ENCODE measurements at places on chromosomes 2 and 18.

- no peak for DNase-seq
Observed at GRCh38 chr2:128526455-128526976, 207.8 kb upstream of the HS6ST1 start.

- DNase-seq, result no peak
Observed at GRCh38 chr18:43077510-43078308, 37.8 kb downstream of the RIT2 start.

- peak; percentile 68 for DNase-seq
Observed at GRCh38 chr18:48405978-48406377, 3.2 kb downstream of the ZBTB7C start.

- DNase-seq, result no peak
Observed at GRCh38 chr2:149187057-149187456, 143.3 kb upstream of the LYPD6 start.

- DNase-seq, result no peak
Observed at GRCh38 chr2:143705108-143705707, 576.0 kb downstream of the ARHGAP15 start.

- DNase-seq, result no peak
Observed at GRCh38 chr2:203361922-203362321, 33.7 kb downstream of the ABI2 start.

GRCh38 chr2:96113951-96114350 lies 2.4 kb downstream of the ADRA2B start:
- DNase-seq, result no peak

DNA sequence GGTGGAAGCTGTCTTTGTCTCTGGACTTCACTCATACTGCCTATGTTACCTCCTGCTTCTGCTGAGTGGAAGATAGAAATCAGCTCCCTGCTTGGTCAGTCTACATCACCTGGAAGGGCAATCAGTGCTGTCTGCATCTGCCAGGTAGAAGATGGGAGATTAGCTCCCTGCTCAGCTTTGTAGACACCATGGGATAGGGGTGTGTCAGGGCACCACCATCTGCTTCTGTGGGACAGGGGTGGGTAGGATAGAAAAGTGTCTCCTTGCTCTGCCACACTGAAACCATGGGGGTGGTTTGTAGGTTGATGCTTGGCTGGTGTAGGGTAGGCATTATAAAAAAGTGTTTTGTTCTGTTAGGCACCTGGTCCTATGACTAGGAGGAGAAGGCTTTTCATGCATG lies 34.1 kb downstream of the STARD6 start:
- DNase-seq, result no peak

DNA sequence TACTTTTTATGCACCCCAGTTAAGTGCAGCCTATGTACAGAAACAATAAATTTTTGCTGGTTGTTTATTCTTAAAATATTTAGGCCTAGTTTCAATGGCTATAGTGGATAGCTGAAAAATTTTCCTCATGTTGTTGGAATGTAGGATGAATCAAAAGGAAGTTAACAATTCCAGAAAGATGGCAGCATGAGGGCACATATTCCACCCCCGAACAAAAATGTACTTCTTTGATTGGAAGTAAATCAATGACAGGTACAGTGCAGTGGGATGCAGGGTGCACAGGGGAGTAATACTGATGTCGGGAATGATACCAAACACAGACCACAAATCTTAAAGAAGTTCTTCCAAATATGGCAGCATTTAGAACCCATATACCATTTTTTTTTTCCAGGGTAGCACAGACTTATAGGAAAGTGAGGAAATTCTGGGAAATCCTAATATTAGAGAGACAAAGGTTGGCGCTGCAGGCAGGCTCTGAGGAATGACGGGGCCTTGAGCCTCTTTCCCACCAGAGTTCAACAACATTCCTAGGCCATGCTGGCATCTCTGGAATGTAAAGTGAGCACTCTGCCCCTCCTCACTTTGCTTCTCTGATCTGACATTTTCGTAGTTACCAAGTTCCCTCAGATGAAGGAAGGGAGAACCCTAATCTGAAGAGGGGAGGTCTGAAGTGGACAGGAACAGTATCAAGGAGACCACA lies 36.6 kb upstream of the IKZF2 start:
- no peak for DNase-seq

GRCh38 chr18:62728254-62728653 lies 12.9 kb downstream of the PHLPP1 start:
- no peak for DNase-seq

GRCh38 chr2:150479075-150479915 lies 8.2 kb downstream of the RND3 start:
- no peak for DNase-seq

DNA sequence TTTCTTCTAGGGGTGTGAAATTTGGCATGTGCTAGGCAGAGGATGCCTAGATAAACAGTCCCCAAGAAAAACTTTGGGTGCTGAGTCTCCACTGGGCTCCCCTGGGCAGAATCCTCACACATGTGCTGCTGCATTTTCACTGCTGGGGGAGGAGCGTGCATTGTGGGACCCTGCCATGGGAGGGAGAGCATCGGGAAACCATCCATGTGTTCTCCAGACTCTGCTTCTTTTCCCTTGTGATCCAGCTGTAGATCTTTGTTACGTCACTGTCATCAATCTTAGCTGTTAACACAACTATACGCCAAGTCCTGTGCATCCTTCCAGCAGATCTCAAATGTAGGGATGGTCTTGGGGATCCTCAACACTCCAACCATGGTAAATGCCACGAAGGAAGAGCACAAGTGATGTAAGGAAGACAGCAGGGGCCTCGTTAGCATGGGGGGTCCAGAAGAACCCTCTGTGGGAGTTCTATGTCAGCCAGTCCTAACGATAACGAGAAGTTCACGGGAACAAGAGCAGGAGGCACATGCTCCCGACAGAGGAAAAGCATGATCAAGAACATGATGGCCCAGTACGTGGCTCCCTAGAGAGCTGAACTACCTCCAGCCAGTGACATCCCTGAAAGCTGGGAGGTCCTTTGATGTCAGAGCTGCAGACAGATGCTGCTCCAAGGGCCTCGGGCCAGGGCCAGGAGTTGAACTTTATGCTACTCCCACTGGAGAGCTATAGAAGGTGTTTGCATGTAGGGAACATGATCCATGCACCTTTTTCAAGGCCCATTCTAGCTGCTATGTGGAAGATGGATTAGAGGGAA lies 41.1 kb upstream of the NPAS2 start:
- DNase-seq, result no peak

DNA sequence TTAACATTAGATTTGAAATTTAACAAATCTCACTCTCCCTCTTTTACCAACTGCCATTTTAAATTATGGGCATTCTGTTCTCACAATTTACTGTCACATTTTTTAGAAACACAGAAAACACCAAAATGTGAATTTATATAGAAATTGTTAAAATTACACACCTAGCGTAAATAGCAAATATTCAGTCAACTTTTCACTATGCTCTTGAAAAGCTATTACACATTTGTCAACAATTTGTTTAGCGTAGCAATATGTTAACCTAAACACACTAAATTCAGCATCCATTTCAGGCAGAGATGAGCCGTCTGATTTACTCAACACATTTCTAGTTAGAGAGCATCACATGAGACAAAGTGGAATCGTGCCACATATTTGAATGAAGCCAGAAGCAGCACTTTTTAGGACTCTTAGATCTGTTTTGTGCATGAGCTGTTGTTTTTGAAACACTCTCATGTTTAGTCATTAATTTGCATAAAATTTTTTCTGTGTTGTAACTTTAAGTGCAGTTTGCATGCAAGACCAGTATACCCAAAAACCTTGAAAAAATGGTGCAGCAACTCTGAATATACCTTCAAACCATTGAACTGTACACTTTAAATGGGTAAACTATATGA lies 8.2 kb downstream of the TTC32 start:
- DNase-seq, result no peak

- DNase-seq, result peak; percentile 80
Observed at GRCh38 chr2:45938649-45939511, 287.4 kb downstream of the PRKCE start.

- no peak for DNase-seq
Observed at GRCh38 chr2:223416815-223417610, 185.1 kb downstream of the SCG2 start.

DNA sequence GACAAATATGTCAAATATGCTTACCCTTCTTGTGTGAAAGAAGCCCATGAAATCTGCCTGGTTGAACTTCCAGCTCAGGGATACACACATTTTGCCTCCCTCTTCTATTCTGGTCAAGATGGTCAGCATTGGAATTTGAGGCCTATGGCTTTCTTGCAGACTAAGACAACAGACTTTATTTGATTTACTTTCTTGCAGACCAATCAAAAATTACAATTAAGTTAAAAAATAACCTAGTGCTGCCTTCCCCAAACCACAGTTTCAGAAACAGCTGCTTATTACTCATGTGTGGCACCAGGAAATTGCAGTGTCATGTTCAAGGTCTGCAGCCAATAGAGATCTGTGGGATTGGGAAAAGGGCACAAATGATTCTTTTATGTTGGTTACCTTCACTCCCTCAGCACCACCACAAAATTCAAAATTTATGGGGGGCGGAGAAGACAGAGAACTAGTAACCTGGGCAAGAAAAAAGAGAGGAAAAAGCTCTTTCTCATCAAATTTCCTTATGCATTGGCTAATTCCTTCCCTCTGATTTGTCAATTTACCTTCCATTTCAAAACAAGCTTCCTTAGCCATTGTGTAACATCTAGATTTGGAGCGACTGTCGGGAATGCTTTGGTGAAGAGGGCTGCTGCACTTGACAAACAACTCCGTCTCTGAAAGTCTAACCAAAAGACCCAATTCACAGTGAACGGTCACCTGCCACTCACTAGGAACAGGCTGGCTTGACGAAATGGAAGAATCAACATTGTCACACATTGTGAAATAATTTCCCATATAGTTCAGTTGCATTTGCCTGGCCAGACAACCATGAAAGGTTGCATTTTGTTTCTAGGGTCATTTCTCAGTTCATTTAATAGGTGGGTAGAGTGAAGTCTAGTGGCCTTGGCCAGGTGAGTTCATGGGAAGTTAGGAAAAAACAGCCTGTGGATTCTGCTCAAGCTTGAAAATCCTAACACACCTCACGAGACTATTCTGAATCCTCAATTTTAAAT lies 100.4 kb upstream of the FZD5 start:
- no peak for DNase-seq

- DNase-seq, result no peak
Observed at GRCh38 chr2:203104273-203104672, 89.6 kb downstream of the NBEAL1 start.

DNA sequence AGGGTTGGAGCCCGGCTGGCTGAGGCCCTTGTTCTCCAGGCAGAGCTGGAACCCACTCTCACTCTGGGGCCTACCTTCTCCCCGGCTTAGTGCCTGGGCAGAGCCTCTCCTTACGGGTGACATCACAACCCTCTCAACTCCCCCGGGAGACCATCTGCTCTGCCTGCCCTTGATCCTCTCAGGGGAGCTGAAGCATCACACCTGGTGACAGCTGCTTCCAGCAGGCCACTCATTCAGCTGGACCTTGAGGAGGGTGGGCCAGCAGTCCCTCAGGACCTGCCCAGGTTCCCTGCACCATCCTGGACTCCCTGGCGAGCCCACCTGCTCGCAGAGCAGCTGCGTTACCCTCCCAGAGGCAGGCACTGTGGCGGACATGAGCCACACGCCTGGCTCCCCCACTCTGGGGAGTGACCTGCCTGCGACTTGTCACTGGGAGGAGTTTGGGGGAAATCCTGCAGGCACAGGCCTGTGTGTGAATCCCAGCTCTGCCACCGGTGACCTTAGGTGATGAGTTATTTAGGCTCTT lies 13.1 kb downstream of the HS6ST1 start:
- no peak for DNase-seq

DNA sequence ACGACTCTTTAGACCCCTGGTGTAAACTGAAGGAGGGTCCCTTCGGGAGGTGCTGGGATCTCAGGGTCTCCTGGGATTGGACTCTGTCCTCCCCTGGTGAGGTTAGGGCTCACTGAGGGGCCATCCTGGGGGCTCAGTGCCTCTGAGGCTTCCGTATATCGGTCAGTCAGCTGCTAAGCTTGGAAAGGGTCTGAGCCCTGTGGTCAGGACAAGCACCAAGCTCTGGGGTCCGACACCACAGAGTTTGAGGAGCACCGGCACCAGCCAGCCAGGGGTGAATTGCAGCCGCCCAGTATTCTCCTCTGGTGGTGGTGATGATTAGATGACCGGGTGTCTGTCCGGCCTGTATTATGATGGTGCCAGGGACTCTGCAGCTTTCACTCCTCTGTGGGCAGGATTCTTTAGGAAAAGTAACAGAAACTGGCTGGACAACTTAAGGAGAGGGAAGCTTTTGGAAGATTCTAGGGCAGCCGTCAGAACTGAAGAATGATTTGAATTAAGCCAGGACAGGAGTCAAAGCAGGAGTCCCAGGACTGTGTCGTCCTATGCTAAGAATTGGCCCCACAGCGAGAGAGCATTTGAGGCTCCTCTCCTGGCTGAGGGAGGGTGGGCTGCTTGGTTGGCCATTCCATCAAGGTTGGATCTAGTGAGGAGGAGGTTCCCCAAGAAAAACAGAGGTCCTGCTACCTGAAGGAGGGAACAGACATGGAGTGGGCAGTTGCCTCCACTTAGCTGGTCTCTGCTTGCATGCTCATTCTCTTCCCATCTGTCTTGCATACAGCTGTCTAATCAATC lies 158.6 kb upstream of the HS6ST1 start:
- DNase-seq, result peak; percentile 8

DNA sequence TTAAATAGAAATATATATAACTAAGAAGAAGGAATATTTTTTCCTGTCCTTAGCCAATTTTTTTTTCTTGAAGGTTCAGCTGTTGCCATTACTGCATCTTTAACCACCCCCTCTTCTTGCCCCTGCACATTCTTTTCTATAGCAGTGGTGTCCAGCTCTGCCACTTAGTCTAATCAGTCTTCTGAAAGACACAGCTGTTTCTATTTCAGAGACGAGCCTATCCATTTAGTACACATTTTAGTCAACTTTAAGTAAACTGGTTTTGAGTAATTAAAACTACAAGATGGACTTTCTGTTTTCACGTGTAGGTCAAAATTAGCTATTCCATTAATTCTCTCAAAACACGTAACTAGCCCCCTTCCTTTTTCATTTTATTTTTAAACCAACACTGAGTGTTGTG lies 21.0 kb downstream of the SPOPL start:
- no peak for DNase-seq

DNA sequence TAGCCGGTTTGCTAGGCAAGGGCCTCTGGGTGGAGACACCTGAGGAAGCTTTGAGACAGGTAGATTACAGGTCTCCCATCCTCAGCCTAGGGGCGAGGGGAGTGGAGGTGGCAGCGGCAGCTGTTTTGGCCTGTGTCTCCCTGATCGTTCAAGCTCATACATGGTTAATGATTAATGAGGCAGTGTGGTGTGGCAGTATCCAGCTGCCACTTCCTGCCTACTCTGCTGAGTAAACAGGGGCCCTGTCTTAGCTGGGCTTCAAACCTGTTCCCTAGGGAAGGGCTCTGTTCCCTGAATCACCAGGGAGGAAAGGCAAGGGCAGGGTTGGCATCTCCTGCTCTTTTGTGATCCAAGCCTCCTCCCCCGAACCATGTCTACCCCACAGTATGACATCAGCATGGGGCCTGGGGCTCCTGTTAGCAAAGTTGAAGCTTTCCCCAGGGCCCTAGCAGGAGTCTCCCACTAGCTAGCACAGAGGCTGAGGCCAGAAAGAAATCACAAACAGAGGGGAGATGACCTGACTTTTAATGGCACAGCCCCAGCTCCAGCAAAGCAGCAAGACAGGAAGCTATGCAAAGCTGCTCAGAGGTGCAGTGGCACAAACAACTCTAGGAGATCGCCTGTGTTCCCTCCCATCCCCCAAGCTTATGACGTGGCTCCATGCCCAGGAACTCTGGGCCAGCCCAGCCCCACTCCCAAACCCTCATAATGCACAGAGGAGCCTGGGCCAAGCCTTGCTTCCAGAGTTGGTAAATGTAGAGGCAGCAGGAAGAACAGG lies 3.7 kb upstream of the TUBA4B start:
- peak; percentile 77 for DNase-seq

All from right hindlimb (tissue), 1 donor.